Activated naive CD4-positive, alpha-beta T cell treated with Interleukin-2 at 50 U/mL for 16 hours (primary cell): ENCODE measurements at places on chromosomes 1 and 21.

- no peak for DNase-seq
Measured at GRCh38 chr21:31425138-31425537, 81.1 kb upstream of the TIAM1 start.

DNA sequence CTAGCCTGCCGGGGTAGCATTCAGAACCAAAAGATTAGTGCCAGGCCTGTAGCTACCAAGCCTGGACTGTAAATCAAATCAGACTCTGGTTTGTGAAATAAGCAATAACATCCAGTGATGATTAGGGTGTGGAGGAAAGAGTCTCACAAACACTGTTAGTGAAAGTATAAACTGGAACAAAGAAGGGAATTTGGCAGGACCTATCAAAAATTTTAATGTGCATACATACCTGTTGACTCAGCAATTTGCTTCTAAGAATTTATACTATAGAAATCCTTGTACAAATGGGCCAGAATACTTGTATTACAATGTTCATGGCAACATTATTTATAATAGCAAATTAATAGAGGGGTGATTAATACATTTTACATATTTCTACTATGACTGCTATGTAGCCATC, 109.8 kb upstream of the WARS2 start:
- DNase-seq, result no peak

GRCh38 chr1:94757931-94758330, 62.2 kb upstream of the SLC44A3 start:
- no peak for DNase-seq

DNA sequence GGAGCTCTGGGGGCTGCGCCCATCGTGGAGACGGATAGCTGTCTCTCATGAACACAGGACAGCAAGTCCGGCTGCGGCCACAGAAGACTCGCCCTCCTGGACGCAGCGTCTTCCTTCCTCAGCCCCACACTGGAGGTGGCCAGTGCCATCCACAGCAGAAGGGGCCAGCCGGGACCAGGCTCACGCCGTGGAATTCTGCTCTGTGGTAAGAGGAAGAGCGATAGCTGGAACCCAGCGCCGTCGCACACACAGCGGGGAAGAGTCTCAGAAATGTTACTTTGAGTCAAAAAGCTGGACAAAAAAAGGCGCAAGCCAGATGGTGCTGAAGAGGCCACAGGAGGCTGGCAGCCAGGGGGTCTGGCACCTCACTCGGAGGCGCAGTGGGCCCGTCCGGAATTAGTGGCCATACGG, 113.9 kb upstream of the COL6A1 start:
- no peak for DNase-seq

GRCh38 chr1:231355171-231355570, 17.1 kb downstream of the SPRTN start:
- no peak for DNase-seq

- no peak for DNase-seq
Measured at GRCh38 chr1:207063014-207063413, 9.9 kb downstream of the PFKFB2 start.

DNA sequence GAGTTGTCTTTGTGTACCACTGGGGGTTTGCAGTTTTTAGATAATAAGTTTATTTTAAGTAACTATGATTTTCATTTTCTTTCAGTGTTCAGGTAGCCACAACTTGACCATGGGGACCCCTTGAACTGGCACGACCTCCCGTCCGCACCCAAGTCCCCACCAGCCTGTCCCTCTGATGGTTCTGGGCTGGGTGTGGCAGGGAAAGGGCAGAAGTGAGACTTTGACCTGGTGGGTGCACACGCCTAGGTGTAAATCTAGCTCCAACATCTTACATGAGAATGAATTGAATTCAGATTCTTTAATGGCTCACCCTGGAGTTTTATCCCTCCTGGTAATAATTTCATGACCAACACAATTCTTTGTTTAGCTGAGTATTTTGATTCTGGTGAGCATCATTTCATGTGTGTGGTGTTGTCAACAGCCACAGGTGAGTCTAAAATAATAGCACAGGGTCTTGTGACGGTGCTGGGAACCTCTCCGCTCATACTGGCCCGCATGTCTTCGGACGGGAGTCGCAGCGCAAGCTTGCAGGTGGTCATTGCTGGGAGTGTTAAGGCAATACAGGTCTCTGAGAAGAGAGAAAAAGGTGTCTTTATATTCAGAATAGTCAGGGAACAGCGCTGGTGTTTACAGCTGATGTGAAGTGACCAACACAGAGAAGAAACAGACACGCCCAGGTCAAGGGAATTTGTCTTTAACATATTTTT, 50.8 kb upstream of the POFUT2 start:
- no peak for DNase-seq

- DNase-seq, result no peak
Measured at GRCh38 chr1:106061586-106062495, 994.6 kb upstream of the PRMT6 start.

GRCh38 chr1:159891275-159892157, 8.4 kb downstream of the CFAP45 start:
- peak; percentile 79 for DNase-seq

- DNase-seq, result no peak
Measured at GRCh38 chr21:28336314-28336713, 656.4 kb downstream of the LTN1 start.

DNA sequence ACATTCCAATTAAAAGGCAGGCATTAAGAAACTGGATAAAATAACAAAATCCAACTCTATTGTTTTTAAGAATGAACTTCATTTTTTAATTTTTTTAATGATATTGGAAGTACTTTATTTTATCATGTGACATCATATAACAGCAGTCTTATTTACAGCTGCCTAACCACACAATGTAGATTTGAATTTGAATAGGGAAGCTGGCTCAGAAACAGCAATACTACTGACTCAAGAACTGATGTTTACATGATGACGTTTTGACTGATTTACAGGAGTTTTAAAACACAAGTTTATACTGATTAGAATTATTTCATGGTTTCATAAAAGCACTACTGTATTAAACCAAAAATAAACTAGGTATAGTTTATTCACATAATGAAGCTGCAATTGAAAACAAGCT, 348.7 kb upstream of the NR5A2 start:
- no peak for DNase-seq

GRCh38 chr21:33229099-33229783, 497 bp upstream of the IFNAR2 start:
- no peak for DNase-seq

DNA sequence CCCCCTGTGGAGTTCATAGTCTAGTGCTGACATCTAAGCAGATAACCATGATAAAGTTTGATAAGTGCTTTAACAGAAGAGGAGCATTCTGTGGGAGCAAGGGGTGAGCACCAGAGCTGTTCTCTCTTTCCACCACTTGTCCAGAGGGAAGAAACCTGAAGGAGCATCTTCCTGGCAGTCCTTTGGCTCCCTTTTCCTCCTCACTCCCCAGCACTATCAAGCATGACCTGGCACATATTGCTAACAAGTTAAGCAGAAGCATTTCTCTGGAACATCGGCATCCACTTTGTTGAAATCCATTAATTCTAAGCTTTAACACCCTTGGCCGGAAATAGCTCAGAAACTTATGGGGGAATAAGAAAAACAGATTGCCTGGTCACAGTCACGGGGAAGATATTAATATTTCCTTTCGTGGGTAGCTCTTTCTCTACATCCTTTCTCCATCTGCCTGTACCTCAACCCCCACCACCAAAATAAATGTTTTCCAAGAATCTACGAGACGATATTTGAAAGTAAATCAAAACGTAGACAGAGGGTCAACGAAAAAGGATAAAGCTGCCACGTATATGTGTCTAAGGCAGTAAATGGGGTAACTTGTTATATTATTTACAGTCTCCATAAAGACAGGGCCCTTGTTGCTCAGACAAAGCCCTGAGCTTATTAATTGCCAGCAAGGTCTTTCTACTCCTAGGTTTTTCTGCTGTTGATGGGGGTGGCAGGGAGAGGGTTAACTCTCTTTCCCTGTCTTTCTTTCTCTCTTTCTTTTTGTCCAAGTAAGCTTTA, 351.4 kb downstream of the NUF2 start:
- no peak for DNase-seq
